ENCODE measurements at places on chromosomes 3 and 15. TPM values are rescaled to one million over a fixed set of nuclear protein-coding genes. Genes with fewer than 3 reads are reported as not detected.

Gene CLCN2
- total RNA-seq: 3.6 TPM

Gene DUOX2
- total RNA-seq: 0.02 TPM

Gene LIPC
- 3.9 TPM for total RNA-seq

Gene ZNF592
- total RNA-seq: 44.3 TPM

DNA sequence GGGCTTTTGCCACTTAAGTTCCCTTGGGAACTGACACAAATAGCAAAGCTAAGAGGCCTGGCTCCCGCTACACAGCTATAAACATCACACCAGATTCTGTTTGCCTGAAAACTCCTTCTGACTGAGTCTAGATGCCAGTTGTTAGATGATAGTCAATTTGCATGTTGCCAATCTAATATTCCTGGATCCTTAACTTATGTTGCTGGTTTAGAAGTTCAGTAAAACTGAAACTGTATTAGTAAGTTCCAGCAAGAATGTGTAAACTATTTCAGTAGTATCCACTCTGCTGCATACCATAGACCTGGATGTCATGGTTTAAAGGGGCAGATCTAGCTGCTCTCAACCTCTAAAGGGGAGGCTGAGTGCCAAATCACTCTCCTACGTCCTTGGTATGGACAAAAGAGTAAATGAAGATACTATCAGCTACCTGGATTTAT is 27.1 kb upstream of the LACTB start:
- H3K4me3 ChIP-seq: no peak overlapping the region
- no peak overlapping the region for H3K27ac ChIP-seq
- peaks cover 2% of the 10 kb centered on the region for H3K27me3 ChIP-seq
- DNase-seq: no peak
- no peaks in the 10 kb centered on the region for H3K36me3 ChIP-seq

DNA sequence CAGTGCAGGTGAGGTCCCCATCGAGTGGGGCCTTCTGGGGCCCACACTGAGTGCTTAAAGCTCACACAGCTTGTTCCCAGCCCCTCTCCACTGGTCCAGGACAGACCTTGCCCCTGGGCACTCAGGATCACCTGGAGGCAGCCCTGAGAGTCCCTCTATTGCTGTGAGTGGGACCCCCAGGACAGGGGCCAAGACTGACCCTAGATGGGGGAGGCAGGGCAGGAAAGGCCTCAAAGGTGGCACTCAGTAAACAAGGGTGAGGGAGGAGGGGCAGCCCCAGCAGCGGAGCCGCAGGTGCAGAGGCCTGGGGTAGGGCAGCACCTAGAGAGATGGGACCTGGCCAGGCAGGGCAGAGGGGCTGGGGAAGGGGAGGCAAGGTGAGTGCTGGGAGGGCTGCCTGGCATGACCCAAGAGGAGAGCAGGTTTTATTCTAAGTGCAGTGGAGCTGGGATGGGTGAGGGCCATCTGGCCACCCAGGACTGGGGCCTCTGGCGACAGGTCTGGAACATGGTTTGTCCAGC is 27.9 kb downstream of the CFAP100 start:
- no peak overlapping the region for H3K4me3 ChIP-seq
- H3K36me3 ChIP-seq: peaks cover 4% of the 10 kb centered on the region
- DNase-seq: no peak

DNA sequence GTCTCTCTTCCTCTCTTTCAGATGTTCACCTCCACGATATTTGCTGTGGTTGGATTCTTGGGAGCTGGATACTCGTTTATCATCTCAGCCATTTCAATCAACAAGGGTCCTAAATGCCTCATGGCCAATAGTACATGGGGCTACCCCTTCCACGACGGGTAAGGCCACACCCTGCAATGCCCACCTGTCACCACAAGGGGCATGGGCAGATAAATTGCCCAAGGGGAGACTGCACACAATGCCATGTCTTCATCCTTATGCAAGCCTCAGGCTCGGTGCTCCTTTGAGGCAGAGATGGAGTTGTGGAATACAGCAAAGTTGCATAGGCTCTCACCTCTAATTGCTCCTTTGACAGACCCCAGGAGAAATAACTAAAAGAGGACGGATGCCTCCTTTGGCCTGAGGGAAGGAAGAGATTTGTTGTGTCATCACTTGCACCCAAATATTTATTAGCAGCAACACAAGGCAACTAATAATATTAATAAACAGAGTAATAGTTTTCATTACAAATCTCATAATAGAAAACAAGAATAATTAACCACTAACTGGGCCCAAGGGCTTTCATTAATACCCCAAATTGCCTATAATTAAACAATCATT is 13.2 kb downstream of the TM4SF4 start:
- no peak overlapping the region for H3K4me3 ChIP-seq
- no peak overlapping the region for H3K27ac ChIP-seq
- H3K36me3 ChIP-seq: no peaks in the 10 kb centered on the region
- peak; percentile 36 for DNase-seq

Data from activated CD4-positive, alpha-beta T cell treated with anti-CD3 and anti-CD28 coated beads, Interleukin-2, amount 10 ng/mL, durations not matched to agents 7 days and 5 days (primary cell).